GM10248 (cell line): ENCODE measurements at places on chromosomes 12 and 14.
A peak's percentile ranks its signal among the peaks of the same experiment; 100 is the strongest.

DNA sequence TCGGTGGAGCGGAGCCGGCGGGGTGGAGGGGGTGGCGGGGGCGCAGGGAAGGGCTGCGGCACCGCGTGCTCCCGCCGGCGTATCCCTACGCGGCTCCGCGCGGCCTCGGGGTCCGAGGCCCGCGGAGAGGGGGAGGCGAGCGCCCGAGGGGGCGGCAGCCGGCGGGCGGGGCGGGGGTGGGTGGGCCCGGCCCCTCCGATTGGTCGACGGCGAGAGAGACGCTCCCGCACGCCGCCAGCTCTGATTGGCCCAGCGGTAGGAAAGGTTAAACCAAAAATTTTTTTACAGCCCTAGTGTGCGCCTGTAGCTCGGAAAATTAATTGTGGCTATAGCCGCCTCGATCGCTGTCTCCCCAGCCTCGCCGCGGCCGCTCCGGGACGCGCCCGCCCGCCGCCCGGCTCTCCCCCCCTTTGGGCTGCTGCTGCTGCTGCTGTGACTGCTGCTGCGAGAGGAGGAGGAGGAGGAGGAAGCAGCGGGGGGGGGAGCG, at the start of gene FOXG1:
TSS of gene FOXG1 (plus strand) at position 319 of the 487 bp plus-strand sequence. CDS start 493 bp downstream, outside the sequence.
- DNase-seq: no peak

GRCh38 chr12:94187361-94187760, 39.0 kb downstream of the PLXNC1 start:
- DNase-seq: no peak

- DNase-seq: no peak
These were observed 8.0 kb upstream of the TXNRD1 start for GRCh38 chr12:104207416-104208205.

DNA sequence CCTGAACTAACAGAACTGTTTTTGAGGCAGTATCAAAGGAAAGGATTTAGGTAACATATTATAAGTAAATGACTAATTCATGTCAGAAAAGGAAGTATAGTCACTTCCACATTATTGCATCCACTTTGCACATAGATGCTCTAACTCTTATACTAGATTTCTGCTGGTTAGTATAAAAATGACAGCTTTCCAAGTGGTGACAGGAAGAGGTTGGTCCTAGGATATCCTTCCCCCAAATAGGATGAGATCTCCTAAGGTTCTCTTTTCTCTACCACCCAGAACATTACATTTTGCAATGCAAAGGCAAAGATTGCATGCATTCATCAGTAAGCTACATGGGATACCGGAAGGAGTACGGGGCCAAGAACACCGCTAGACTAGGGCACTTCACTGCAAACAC, 15.2 kb downstream of the DAD1 start:
- no peak for DNase-seq

DNA sequence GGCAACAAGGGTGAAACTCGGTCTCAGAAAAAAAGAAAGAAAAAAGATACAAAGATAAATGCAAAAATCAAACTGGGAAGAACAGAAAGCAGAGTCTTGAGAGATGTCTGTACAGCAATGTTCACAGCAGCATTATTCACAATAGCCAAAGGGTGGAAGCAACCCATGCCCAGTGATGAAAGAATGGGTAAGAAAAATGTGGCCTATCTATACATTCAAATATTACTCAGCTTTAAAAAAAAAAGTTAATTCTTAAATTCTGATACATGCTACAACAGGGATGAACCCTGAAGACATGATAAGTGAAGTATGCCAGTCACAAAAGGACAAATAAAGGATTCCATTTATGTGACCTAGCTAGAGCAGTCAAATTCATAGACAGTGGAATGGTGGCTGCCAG, 33.7 kb downstream of the SPPL3 start:
- no peak for DNase-seq

DNA sequence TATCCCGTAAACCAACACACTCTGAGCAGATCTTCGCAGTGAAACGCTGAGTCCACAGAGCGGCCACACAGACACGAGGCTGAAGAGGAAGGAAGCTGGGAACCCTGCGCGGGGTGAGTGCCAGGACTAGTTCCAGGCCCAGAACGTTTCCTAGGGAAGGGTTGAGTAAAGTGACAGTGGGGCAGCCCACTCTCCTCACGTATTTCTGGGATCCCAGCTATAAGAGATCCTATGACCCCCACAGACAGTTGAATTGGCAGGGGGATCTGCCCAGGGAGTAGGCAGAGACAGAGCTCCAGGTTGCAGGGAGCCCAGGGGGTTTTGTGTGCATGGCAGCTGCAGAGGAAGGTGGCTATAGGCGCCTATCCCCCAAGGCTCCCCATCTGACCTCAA, 51.1 kb downstream of the GTF2A1 start:
- peak; percentile 14 for DNase-seq

DNA sequence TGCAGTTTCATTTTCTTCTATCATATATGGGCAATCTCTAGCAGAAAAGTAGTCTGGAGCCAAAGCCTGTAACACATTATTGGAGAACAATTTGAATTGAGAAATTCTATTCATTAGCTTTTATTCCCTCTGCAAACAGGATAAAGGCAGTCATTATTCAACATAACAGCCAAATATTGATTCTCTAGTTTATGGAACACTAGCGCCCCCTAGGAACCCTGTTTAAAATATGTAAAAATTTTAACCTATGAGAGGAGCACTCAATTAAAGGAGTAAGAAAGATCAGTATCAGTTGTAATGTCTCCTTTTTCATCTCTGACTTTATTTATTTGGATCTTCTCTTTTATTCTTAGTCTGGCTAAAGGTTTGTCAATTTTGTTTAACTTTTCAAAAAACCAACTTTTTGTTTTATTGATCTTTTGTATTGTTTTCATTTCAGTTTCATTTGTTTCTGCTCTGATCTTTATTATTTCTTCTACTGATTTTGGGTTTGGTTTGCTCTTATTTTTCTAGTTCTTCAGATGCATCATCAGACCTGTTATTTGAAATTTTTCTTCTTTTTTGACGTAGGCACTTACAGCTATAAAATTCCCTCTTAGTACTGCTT, 4.8 kb upstream of the LMNTD1 start:
- DNase-seq: peak; percentile 10

DNA sequence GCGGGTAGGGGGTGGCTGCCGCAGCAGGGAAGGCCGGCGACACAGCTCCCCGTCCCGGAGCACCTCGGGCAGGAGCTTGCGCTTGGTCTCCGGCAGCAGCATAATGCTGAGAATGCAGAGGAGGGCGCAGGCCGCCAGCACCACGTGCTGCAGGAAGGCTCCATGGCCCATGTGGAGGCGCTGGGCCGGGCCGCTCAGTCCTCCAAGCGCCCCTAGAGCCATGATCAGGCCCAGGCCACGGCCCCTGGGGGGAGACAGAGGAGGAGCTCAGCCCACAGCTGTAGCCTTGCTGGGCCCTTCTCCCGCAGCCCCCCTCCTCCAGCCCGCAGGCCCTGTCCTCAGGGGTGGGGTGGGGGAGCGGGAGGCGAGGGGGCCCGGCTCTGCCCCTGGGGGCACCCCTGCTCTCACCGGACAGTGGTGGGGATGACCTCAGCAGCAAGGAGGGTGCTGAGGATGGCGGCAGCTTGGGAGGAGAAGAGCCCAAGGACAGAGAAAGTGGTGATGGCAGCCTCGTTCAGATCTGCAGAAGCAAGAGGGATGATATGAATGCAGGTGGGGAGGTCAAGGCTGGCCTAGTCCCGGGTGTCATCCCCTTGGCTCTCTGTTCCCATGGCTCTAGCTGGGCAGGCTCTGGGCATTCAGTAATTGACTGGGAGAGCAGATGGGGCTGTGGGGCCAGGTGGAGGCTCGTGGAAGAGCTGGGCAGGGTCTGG, 5.8 kb downstream of the SLC22A17 start:
- DNase-seq: no peak

DNA sequence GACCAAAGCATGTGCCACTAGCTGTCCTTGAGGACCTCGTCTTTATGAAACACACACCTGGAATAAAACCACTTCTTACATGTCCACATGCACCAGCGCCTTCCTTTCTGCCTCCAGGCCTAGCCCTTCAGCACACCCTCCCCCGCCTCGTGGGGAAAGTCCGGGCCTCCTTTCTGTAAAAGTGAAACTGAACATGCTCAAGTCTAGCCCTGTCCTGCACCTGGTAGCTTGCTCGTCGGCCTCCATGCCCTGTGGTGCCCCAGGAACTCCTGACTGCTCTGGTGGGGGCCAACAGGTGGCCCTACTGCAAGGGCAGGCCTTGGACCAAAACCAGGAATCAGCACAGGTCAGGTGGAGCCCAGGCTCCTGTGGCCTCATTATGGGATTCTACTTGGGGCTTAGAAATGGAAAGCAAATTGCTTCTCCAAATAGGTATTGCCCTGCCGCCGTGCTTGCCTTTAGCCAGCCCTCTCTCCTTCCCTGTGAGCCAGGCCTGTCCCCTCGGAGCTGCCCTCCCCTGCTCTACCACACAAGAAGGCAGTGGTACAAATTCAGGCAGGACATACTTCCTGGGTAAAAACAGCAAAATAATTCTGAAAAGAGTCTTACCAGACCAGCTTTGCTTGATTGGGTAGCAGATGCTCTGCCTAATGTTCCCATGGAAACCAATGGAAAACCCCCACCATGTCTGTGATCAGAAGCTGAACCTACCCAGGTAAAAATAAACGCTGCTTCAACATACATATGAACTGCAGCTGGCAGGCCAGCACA, 43.5 kb downstream of the ERH start:
- DNase-seq: peak; percentile 91

DNA sequence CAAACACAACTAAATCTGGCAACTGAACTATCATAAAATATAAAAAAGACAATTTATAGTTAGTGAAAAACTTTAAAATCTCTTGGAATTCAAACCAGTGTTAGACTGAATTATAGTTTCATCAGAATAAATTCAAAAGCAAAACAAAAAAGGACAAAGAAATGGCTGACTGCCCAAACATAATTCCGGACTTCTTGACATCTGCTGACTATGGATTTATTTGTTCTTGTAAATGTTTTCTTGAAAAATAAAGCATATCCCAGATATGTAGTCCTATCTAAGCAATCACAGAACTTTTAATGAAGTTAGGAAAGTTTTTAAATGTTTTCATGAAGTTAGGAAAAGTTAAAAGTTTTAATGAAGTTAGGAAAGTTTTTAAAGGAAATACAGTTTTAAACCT, 45.8 kb upstream of the CNTN1 start:
- no peak for DNase-seq

DNA sequence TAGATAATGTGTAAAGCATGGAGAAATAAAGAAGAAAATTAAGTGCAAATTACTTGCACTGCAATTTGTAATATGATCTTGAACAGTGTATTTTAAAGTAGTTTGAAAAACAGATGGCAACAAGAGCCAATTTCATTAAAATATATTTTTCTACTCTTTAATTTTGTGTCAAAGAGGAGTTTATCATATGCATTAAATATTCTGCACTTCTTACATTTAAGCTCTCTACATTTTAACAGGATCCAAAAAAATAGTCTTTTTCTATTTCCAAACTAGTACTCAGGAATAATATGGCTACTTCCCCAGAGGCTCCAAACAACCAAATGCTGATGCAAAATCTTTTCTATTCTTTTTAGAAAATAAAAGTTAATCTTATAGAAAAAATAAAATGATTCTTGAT, 1221.5 kb downstream of the FSCB start:
- no peak for DNase-seq

DNA sequence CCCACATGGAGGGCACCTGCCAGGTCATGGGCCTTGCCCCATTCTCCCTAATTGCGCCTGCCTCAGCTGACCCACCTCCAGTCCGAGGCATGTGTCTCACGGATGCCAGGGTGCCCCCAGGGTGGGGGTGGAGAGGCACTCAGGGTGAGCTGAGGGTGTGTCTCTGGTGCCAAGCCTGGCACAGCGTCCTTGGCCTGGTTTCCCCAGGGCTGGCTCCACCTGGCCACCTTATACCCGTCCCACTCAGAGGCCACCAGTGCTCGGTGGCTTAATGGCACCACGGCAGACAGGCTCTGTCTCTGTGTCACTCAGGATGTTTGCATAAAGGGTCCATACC, 33.6 kb upstream of the TDRD9 start:
- DNase-seq: no peak

DNA sequence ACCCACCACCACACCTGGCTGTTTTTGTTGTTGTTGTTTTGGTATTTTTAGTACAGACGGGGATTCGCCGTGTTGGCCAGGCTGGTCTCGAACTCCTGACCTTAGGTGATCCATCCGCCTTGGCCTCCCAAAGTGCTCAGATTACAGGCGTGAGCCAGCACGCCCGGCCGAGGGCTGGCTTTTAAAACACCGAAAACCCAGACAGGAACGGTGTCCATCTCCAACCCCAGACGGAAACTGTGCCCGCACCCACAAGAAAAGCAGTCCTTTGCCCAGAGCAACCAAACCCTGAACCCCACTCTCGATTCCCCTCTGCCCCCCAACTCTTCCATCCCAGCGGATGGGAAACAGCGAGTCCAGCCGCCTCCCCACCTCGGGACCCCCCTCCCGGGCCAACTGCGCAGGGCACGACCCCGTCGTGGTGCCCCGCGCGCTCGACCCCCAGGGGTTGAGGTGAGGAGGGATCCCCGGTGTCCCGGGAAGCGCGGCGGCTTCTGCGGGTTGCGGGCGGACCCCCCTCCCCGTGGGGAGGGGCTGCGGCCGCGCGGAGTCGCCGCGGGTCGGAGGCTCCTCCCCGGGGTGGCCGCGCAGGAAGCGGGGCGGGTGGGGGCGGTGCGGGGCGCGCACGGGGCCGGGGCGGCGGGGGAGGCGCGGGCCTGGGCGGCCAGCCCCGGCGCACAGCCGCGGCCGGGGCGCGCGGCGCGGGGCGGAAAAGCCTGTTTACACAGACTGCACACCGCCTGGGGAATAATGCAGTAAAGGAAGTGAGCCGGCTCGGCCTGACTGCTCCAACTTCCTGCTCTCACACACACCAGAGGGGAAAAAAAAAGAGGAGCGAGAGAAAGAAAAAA, at the start of gene ELK3:
TSS of gene ELK3 (plus strand) at position 651 of the 851 bp plus-strand sequence.
- DNase-seq: peak; percentile 69

DNA sequence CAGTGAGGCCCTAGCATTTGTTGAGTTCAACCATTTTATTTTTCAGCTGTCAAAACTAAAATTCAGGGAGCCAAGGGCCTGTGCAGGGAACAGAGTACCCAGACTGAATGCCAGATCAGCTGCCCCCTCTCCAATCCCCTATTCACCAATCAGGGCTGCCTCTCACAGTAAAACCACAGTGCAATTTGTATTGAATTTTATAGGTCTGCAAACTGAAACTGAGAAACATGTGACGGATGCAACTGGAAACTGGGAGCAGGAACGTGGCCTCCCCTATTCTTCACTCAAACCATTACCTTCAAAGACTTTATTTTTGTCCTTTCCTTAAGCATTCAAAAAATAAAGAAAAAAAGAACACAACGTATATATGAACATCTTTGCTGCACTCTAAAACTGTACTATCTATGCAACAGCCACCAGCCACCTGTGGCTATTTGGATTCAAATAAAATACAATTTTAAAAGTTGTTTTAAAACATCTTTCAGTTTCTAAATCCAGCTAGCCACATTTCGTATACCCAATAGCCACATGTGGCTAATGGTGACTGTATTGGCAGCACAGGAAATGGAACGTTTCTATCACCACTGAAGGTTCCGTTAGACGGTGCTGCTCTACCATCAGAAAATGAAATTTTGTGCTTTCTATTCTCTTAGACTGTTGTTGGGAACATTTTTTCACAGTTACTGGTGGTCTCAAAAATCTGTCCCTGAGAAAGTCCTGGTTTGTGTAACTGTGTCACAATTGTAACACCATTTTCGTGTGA, 371.3 kb upstream of the FAR2 start:
- DNase-seq: no peak

- no peak for DNase-seq
These were observed 72.5 kb downstream of the ACSS3 start for GRCh38 chr12:81150382-81150781.
